ENCODE measurements at places on chromosomes 7 and 10. TPM values are rescaled to one million over a fixed set of nuclear protein-coding genes. Genes with fewer than 3 reads are reported as not detected.

PKD2L1 gene
- 0.71 TPM for total RNA-seq

ELAPOR2 gene
- 23.7 TPM for total RNA-seq

TMEM236 gene
- 1.1 TPM for total RNA-seq

DKK1 gene
- 0.96 TPM for total RNA-seq

CPED1 gene
- 119 TPM for total RNA-seq

STARD3NL gene
- 37.6 TPM for total RNA-seq

AKR1C3 gene
- total RNA-seq, result 98.8 TPM

SH2B2 gene
- total RNA-seq, result 15.6 TPM

TRIM50 gene
- not detected for total RNA-seq

RADIL gene
- total RNA-seq, result 4.0 TPM

TCAF1 gene
- total RNA-seq, result 58.6 TPM

All from aorta (tissue), 5 donors.